ENCODE measurements at places on chromosomes 6 and 20. TPM values are rescaled to one million over a fixed set of nuclear protein-coding genes. Genes with fewer than 3 reads are reported as not detected.
A peak's percentile ranks its signal among the peaks of the same experiment; 100 is the strongest.

Gene LAMA4
- total RNA-seq, result 904 TPM

GRCh38 chr20:44572551-44573500, 9.6 kb upstream of the PKIG start:
- DNase-seq, result peak; percentile 92

GRCh38 chr20:58810879-58811250, 39.8 kb downstream of the GNAS-AS1 start:
- no peak for DNase-seq

DNA sequence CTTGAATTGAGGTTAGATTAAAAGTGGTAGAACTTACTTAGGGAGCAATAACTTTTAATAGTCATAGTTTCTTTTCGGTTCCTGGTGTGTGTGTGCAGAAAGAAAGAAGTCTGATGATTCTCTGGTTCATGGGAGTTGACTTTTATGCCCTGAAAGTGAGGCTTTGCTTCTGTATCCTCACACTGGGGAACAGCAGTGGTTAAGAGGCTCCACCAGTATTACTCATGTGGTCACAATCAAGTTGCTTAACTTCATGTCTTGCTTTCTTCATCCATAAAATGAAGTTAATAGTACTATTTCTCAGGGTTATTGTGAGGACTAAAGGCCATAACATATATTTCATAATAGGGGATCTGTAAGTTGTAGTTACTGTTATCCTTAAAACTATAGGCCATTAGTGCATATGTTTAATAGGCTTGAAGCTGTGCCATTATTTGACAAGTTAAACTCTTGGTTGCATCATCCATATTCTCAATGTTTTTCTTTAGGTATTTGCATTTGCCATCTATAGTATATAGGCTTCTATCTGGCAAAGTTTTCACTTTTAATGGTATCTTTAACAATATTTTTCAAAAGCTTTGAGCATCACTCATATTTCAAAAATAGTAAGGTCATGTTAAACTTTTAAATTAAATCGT, 262.4 kb downstream of the PLCB1 start:
- DNase-seq, result peak; percentile 66

GRCh38 chr6:70673601-70674000, 5.9 kb downstream of the SMAP1 start:
- peak; percentile 43 for DNase-seq

- no peak for DNase-seq
Measured at GRCh38 chr6:74997646-74998045, 208.2 kb downstream of the COL12A1 start.

- DNase-seq, result no peak
Measured at GRCh38 chr20:61997891-61998290, 67.8 kb downstream of the TAF4 start.

DNA sequence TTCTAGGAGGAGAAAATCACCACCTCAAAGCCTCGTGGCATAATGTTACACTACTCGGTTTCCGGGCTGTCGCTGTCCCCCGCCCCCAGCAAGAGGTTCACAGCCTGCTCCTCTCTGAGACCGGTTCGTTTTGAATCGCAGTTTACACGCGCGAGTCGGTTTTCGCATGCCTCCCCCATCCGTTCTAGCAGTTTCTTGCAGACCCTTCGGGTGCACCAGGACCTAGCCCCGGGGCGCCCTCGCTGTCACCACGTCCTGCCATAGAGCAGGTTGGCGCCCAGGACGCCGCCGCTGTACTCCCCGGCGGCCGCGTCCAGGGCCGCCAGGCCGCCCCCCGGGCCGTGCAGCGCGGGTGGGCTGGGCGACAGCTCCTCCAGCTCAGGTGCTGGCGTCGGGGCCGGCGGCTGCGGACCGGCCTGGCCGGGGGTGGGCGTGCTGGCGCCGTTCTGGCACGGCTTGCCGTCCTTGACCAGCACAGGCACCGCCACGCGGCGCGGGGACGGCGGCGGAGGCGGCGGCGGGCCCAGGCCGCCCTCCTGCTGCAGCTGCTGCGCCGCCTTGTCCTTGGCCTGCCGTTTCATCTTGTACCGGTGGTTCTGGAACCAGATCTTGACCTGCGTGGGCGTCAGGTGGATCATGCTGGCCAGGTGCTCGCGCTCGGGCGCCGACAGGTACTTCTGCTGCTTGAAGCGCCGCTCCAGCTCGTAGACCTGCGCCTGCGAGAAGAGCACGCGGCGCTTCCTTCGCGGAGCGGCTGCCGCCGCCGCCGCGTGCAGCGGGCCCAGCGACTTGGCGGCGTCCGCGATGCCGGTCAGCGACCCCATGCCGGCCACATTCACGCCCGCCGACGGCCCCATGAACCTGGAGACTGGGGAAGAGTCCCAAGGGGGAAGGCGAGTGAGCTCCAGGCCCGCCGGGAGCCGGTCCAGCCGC, 1.4 kb downstream of the NKX2-4 start:
- no peak for DNase-seq

- peak; percentile 11 for DNase-seq
Measured at GRCh38 chr6:43328528-43328927, 19.9 kb upstream of the CRIP3 start.

GRCh38 chr6:129894921-129895320, 33.8 kb upstream of the TMEM244 start:
- DNase-seq, result no peak

GRCh38 chr20:5474646-5475550, 158.1 kb upstream of the PROKR2 start:
- peak; percentile 6 for DNase-seq

DNA sequence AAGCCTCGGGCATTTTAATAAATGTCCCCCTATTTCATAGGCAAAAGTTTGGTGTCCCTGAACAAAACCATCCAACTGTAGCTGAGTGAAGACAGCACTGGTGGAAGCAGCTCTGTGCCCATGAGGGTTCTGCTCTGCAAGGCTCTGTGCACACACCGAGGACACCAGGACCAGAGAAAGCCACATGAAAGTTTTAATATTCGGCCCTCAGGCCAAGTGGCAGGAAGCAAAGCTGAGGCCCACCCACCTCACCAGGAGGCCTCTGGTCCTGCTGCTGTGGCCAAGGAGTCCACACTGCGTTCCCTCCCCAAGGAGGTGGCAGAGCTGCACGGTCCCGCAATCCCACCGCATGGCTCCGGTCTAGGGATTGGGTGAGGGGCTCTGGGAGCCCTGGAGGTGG, 62.6 kb upstream of the RPS6KA2 start:
- DNase-seq, result no peak

DNA sequence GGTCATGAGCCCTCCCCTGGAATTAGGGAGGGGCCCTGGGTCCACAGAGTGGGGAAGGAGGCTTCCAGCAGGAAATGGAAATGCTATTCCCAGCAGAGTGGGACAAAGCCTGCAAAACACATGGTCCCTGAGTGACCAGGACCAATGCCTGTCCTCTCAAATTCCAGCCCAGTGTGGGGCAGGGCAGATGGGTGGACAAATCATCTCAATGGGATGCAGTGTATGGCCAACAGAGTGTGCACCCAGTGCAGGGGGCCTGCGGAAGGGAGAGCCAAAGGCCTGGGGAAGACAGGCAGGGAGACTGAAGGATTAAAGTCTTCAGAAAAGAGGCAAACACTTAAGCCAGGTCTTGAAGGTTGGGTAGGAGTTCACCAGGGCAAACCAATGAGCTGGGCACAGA, 28.7 kb upstream of the PHACTR3 start:
- DNase-seq, result no peak

DNA sequence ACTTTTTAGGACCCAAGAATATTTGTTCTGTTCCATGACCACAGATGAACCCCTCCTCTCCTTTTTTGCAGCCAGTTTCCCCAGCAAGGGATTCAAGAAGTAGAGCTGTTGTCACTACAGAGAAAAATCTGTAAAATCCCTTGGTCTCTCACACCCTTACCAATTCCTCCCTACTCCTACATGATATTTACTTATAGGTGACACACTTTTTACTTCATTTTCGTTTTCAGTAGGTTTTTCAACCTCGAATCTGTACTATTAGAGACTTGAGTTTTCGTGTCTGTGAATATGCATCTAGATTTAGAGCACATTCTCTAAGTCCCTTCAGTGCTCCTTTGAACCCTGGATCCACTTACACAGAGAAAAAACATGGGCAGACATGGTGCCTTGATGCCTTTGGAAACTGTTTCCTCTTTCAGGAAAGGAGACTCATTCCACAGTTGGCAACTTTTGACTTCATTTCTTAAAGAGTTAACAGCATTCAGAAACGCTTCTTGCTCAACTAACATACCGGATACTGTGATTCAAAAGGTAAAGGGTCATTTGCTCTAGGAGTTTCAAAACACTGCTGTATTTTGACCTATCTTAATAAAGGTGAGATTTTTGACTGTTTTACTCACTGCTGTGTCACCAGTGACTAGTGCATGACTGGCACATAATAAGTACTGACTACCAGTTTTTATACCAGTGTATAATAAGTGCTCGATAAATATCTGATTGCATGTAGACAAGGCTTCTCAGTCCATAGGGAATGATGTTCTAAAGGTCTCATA, 50.6 kb downstream of the LAMA4 start:
- DNase-seq, result peak; percentile 82

GRCh38 chr20:13515796-13516558, 122.8 kb downstream of the TASP1 start:
- DNase-seq, result no peak

DNA sequence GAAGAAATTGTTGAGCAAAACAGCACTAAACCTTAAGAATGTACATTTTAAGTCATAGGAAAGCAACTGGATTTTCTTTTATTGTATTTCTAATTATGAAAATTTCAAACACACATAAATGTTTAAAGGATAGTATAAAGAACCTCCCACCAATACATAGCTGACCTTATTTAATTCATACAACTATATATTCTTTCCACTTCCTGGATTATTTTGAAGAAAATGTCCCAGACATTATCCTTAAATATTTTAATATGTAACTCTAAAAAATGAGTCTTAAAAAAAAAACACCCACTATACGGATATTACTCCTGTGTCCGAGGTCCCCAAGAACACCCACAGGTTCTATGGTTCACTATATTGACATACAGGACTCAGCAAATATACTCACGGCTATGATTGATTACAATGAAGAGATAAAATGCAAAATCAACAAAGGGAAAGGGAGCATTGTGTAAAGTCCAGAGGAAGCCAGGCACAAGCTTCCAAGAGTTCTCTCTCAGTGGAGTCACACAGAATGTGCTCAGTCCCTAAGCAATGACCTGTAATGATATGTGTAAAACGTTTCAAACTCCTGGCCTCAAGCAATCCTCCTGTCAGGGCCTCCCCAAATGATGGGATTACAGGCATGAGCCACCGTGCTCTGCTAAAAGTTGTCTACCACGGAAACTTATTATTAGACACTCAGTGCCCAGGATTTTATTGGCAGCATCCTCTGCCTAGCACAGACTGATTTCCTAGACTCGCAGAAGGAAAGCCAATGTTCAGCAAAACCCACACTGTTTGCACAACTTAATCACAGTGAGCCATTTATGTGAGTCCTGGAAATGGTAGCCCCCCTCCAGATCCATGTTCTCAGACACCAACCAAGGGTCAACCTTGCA, 23.2 kb downstream of the GLYATL3 start:
- no peak for DNase-seq

- no peak for DNase-seq
Measured at GRCh38 chr6:1747003-1747402, 137.3 kb downstream of the FOXC1 start.

Measured in fibroblast of the aortic adventitia (primary cell).